Psoas muscle (tissue), 8 donors: ENCODE measurements at places on chromosomes 3 and 15. TPM values are rescaled to one million over a fixed set of nuclear protein-coding genes. Genes with fewer than 3 reads are reported as not detected.

DNA sequence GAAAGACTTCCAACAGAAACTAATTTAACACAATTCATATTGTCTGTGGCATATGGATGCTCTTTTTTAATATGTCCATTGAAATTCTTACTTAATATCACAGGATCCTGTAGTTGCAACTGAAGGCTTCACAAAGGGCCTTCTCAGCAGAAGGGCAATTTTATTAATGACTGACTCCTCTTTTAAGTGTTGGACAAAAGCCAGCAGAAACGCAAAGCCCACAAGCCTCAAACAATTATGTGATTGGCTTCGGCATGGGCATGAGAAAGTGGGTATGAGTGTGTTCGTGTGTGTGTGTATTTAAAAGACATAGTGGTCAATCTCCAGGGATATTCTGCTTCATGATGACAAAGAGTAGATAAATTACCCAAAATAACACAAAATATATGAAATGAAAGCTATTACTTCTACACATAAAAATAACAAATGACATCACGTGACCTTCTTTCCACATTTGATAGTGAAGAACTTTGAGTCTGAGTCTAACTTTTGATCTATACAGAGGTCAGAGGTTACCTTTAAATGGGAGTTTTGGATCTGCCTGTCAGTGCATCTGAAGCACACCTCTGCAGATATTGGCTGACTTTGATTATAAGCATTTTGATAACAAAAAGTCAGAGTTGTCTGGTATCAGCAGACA lies 496.9 kb downstream of the CADM2 start:
- no peaks in the 10 kb centered on the region for H3K27me3 ChIP-seq
- no peak for DNase-seq
- H3K4me1 ChIP-seq: no peaks in the 10 kb centered on the region
- H3K36me3 ChIP-seq: no peaks in the 10 kb centered on the region
- H3K4me3 ChIP-seq: no peak overlapping the region

GRCh38 chr3:143358155-143358792 lies 238.7 kb downstream of the CHST2 start:
- no peak for DNase-seq
- no peak overlapping the region for H3K4me3 ChIP-seq
- no peaks in the 10 kb centered on the region for H3K36me3 ChIP-seq
- no peaks in the 10 kb centered on the region for H3K4me1 ChIP-seq
- no peaks in the 10 kb centered on the region for H3K27me3 ChIP-seq

- no peak for DNase-seq
- no peak overlapping the region for H3K4me3 ChIP-seq
- H3K27ac ChIP-seq: no peak overlapping the region
Observed at GRCh38 chr3:194554473-194555123, 67.8 kb upstream of the ATP13A3 start.

- no peaks in the 10 kb centered on the region for H3K36me3 ChIP-seq
- no peaks in the 10 kb centered on the region for H3K27me3 ChIP-seq
- peaks cover 29% of the 10 kb centered on the region for H3K4me1 ChIP-seq
- H3K4me3 ChIP-seq: peak overlapping the region; percentile 62
- DNase-seq: no peak
Observed at GRCh38 chr3:65953301-65953812, 85.4 kb downstream of the MAGI1 start.

The SLC2A2 gene
- total RNA-seq: not detected
